ENCODE measurements at places on chromosomes 2 and 18. TPM values are rescaled to one million over a fixed set of nuclear protein-coding genes. Genes with fewer than 3 reads are reported as not detected.

- DNase-seq: no peak
Measured at GRCh38 chr2:102245266-102246151, 58.7 kb downstream of the IL1RL2 start.

GRCh38 chr18:75783566-75784281 is 356.2 kb upstream of the SMIM21 start:
- DNase-seq: no peak

The RFX8 gene
- total RNA-seq: 2.3 TPM

DNA sequence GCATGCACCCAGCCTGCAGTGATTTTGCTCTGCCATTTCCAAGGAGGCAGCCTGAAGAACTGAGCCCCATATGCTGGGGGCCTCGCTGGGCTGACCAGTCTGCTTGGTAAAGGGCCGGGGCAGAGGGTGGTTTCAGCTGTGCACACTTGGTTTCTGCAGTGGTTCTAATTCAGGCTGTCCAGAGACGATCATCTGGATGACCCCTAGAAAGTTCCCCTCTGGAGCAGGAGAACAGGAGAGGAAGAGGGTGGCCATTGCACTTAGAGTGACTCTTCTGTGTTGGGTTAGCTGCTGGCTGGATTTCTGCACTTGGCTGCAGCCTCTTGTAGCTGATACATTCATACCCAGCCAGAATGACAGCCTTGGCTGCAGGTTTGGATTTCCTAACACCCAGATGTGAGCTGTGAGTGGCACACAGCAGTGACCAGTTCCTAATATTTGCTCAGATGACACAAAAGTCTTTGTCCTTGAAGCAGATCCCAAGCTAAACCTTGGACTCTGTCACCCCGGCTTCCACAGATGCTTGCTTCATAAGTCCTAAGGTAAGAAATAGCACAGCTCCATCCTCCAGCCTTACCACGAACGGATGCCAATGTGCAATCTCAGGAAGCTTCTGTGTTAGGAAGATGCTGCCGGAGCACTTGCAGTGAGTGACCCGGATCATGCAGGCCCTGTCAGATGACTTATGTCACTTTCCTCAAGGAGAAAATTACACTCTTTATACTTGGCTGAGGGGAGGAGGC is 105.6 kb downstream of the HNRNPLL start:
- no peak for DNase-seq

DNA sequence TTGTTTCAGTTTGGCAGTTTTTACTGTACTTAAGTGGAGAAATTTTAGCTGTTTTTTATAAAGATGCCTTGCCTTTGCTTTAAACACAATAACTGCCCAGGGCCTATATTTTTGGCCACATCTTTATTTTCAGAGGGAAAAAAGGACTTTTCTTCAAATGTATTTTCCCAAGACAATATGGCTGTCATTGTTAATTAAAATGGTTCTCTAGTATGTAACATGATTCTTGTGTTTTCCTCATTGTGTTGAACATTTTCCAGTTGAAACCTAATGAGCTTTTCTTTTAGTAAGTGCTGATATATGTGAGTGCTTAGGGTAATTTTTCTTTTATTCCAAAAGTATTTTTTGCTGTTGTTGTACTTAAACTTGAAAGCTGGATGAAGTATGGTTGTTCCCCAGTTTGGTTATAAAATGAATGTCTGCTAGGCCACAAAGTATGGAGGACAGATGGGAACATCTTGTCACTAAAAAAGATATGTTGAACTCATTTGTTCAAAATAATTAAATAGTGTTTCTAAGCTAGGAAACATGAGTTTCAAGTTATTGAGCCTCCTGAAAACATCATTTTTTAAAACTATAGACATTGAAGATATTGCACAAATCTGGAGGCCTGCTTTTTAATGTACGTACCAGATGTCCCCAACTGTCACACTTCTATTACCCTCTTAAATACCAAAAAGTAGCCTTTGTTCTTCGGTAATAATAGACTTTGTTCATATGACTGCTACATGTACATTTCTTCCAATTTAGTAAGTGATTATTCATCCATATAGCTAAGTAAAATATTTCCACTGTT is 147.5 kb upstream of the DAPL1 start:
- DNase-seq: no peak
